T-helper 2 cell (primary cell): ENCODE measurements at places on chromosomes 12 and 14.

DNA sequence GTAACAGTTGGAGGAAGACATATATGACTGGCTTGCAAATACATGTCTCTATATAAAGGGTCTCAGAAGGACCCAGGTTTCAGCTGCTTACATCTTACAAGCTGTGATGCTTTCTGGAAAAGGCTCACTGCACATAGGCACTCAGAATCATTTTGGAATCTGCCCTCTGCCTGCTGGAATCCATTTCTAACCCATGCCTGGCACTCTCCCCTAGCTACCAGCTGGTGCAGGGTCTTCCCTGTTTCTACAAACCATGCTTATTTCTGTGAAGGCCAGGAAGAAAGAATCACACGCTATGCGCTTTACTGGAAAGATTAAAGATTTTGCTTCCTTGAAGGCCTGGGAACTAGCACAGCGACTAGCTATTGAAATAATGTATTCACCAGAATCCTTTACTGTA, 151.3 kb downstream of the DICER1 start:
- no peak for DNase-seq

- no peak for DNase-seq
Observed at GRCh38 chr12:130658145-130658911, 57.8 kb downstream of the RIMBP2 start.

GRCh38 chr12:20572451-20572850, 122.7 kb upstream of the SLCO1C1 start:
- no peak for DNase-seq

GRCh38 chr12:10634427-10634826, 21.0 kb upstream of the MAGOHB start:
- no peak for DNase-seq
